ENCODE measurements at places on chromosomes 2 and 18.
A peak's percentile ranks its signal among the peaks of the same experiment; 100 is the strongest.

GRCh38 chr2:231535961-231536360 is 5.7 kb upstream of the NMUR1 start:
- no peak for DNase-seq

- no peak for DNase-seq
Measured at GRCh38 chr2:198186257-198186656, 381.9 kb downstream of the PLCL1 start.

DNA sequence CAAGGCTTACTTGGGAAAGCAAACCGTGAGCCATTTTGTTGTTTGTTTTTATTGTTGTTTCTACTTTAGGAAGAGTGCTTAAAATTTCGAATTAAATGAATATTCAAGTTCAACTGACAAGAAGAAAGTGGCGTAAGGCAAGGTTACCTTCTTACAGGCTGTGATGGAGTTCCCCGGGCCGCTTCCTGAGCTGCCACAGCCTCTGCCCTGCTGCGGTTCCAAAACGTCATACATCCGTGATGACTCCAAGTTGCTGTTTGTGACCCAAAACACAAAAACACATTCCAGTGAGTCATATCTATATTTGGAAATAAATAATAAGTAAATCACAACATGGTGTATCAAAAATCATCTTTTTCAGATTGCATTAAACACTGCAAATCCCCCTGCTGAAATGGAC is 49.7 kb downstream of the SPHKAP start:
- DNase-seq, result no peak

DNA sequence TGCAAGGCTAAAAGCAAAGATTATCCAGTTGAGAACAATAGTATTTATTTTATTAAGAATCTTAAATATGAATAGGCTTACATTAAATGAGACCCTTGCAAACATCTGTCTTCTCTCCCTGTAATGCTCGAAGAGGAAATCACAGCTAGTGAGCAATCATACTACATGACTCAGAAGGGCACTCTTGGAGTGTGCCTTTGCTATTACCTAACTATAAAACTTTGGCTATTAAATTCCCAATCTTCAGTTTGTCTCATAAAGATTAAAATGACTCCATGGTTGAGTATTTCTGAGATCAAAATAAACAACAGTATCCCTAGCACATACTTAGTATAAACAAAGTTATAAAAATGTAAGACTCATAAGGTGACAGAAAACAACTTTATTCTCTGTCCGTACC is 296.9 kb downstream of the KCNJ3 start:
- DNase-seq, result no peak

GRCh38 chr2:102053096-102053495 is 61.3 kb downstream of the IL1R2 start:
- DNase-seq, result peak; percentile 75

DNA sequence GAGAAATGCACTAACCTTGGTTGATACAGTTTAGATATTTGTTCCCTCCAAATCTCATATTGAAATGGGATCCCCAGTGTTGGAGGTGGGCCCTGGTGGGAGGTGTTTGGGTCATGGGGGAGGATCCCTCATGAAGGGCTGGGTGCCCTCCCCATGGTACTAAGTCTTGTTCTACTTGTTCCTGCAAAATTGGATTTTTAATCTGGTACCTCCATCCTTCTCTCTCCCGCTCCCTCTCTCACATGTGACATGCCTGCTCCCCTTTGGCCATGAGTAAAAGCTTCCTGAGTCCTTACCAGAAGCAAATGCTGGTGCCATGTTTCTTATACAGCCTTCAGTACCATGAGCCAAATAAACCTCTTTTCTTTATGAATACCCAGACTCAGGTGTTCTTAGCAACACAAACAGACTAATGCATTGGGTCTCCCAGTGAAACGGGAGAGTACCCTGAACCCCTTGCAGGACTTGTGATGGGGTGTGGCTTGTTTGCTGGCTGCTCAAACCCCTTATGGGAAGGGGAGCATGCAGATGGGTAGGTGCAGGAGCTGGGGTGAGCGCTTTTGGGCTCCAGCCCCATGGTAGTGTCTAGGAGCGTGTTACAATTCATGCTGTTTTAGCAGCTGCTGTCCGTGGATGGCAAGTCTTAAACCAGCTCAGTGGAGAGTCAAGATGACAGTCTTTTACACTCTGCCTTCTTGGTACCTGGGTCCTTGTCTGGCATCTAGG is 27.2 kb downstream of the FAHD2B start:
- DNase-seq, result no peak

GRCh38 chr2:182117196-182117595 is 131.5 kb downstream of the PPP1R1C start:
- no peak for DNase-seq

Data from inflammatory macrophage treated with lipopolysaccharide for 1 hour (primary cell).